Activated naive CD8-positive, alpha-beta T cell treated with anti-CD3 and anti-CD28 coated beads, Interleukin-2, amount 10 ng/mL, durations not matched to agents 7 days and 5 days (primary cell): ENCODE measurements at places on chromosomes 11 and 22.

GRCh38 chr11:35106595-35106994 is 32.4 kb upstream of the CD44 start:
- DNase-seq: no peak

DNA sequence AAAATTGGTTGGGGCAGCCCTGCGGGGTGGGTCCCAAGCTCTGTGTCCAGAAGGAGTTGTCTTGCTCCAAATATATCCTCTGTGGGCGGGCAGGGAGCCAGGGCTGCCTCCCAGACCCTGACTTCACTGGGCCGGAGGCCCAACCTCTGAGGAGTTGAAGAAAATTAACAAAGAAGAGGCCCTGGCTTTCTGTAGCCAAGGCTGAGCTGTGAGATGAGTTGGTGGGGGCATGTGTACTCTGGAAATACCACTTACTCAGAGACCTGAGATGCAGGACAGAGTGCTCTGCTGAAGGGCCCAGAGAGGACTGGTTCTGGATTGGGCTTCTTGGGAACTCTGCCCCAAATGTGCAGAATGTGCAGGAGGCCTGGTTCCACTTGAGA is 96.3 kb downstream of the SWAP70 start:
- no peak for DNase-seq

GRCh38 chr11:61061081-61061826 is 41.0 kb upstream of the CD5 start:
- DNase-seq: peak; percentile 53

DNA sequence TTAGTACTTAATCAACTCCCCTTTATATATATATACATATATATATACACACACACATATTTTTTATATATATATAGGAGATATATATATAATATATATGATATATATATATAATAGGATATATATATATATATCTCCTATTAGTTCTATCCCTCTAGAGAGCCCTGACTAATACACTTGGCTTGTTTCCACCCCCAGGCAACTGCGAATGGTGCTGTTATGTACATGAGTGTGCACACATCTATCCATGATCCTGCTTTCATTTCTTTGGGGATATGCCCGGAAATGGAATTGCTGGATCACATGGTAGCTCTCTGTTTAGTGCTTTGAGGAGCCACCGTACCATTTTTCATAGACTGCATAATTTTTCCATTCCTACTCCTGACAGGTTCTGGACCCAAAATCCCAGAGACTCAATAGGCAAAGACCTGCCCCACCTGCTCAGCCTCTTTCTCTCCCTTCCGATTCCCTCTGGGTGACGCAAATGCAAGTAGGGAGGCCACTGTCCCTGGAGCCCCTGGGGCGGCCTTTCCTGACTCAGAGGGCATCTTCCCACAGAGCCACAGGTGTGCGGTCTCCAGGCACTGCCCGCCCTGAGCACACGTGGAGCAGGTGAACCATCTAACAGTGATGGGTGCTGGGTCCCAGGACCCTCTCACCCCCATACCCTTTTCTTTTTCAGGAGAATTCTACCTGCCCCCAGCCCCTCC is 12.0 kb downstream of the FGF3 start:
- no peak for DNase-seq

GRCh38 chr11:123576501-123576900 is 77.9 kb downstream of the SCN3B start:
- DNase-seq: no peak

GRCh38 chr22:30212363-30212995 is 34.1 kb downstream of the LIF start:
- DNase-seq: no peak

- no peak for DNase-seq
These were observed 15.8 kb downstream of the RAB36 start for GRCh38 chr22:23161029-23161428.

DNA sequence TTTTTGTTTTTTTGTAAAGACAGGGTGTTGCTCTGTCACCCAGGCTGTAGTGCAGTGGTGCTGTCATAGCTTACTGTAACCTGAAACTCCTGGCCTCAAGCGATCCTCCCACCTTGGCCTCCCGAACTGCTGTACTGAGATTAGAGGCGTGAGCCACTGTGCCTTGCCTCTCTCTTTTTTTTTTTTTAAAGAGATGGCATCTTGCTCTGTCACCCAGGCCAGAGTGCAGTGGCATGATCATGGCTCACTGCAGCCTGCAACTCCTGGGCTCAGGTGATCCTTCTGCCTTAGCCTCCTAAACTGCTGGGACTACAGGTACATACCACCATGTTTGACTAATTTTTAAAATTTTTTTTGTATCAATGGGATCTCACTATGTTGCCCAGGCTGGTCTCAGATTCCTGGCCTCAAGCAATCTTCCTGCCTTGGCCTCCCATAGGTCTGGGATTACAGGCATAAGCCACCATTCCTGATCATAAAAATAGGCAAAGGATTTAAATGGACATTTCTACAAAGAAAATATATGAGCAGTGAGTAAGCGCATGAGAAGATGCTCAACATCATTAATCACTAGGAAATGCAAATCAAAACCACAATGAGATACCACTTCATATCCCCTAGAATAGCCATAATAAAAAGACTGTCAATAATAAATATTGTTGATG is 17.3 kb upstream of the CLNS1A start:
- no peak for DNase-seq

DNA sequence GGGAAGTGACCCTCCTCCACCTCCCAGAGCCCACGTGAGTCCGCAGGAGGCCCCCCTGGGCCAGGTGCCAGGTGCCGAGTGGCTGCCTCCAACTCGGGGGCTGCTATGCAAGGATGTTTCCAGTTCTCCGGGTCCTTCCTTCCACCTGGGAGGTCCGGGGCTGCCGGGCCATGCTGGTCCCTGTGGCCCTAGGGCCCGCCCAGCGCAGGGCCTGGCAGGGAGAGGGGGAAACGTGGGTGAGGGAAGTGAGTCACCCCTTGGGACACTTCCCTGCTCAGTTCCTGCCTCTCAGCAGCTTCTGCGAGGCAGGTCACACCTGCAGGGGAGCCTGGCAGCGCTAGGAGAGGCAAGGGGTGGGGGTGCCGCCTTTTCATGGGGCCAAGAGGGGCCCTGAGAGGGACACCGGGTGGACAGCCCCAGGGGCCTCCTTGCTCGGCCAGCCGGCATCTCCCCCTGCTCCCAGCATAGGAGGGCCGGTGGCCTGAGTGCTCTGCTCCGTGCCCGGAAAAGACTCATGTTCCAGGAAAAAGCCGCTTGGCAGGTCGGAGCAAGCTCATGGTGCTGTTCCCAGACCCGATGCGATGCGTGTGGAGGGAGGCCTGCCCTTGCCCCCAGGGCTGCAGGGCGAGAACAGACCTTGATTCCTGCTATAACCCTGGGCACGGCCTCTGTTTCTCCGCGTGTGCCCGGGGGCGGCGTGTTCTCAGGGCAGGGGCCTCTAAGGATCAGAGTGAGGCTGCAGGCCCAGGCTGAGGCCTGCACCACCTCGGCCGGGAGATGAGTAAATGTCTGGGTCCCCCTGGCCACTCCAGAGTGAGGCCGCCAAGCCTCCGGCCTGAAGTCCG is 30.3 kb upstream of the WNT7B start:
- DNase-seq: peak; percentile 37

- DNase-seq: no peak
These were observed 9.2 kb downstream of the THAP7 start for GRCh38 chr22:20992456-20993303.

DNA sequence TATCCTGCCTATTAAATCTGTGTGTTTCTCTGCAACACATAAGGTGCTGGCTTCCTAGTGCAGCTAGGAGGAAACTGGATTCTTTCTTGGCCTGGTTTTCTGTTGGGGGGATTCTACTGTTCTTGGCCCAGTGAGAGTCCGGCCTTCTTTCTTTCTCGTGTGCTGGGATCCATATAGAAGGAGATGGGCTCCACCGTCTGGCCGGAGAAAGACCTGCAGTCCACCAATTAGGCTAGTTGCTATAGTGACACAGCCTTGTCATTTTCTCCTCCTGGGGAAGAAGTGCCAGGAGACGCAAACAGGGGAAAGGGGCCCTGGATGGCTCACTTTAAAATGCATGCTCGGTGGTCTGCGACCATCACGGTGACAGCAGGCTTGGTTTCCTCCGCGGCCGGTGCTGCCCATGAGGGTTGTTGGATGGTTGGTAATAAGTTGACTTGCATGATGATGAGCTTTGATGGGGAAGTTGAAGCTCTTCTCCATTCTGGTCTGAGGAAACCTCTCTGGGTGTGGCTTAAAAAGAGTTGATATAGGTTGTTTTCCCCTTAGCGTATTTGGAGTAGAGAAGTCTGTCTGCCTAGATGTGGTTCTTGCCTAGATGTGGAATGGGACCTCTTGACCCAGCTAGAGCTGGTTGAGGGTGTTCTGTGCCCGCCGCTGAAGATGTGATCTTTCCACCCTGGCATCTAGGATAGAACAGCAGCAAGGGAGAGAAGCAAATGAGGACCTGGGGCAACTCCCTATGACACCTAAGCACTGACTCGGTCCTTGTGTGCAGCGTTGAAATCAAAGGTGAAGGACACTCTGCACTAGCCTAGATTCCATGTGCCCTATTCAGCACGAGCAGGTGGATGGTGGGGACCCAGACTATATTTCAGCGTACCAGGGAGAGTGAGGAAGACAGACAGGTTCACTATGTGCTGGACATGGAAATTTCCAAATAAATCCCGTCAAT is 1335.0 kb downstream of the BRD1 start:
- DNase-seq: peak; percentile 45

DNA sequence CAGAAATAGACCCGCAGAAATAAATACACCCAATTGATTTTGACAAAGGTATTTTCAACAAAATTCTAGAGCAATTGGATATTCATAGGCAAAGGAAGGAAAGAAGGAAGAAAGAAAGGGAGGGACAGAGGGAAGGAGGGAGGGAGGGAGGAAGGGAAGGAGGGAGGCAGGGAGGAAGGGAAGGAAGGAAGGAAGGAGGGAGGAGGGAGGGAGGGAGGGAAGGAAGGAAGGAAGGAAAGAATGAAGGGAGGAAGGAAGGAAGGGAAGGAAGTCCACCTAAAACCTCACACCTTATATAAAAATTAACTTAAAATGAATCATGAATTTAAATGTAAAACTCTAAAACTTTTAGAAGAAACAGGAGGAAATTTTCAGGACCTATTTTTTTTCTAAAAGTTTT is 94.2 kb upstream of the USP47 start:
- DNase-seq: no peak

GRCh38 chr11:125701858-125702621 is 21.4 kb upstream of the ACRV1 start:
- DNase-seq: no peak

- DNase-seq: no peak
These were observed 15.3 kb downstream of the FAM168A start for GRCh38 chr11:73582653-73583052.

DNA sequence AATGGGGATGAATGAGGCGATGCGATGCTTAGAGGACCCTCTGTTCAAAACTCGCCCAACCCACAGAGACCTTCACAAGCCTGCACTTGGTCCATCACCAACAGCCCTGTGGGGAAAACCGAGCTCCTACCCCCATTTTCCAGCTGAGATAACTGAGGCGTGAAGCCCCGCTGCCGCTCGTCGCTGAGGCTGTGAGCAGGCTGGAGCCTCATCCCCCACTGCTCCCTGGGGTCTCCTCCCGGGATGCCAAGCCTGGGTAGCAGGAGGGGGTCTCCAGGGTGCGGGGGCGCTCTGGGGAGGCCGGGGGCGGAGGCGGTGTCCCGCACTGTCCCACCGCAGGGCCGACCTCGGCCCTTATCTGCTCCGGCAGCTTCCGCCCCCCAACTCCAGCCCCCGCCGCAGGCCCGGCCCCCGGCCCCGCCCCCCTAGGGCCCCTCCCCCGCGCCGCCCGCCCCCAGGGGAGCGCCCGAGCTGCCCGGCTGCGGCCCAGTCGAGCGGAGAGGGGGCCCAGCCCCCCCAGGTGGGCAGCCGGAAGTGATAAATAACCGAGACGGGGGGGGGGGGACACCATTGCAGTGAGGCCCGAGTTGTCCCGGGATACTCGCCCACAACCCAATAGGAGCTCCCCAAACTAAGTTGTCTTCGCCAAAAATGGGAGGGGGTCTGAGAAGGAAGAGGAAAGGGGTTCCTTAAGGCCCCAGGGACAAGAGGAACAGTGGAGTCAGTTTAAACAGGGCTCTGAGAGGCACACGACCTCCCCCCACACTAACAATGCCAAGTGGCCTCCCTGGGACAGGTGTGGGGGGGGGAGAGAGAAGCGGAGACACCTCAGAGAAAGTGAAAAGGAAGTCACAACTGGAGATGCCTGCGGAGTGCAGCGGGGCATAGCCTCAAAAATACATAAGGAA is 8.3 kb upstream of the SLC39A13 start:
- peak; percentile 61 for DNase-seq

DNA sequence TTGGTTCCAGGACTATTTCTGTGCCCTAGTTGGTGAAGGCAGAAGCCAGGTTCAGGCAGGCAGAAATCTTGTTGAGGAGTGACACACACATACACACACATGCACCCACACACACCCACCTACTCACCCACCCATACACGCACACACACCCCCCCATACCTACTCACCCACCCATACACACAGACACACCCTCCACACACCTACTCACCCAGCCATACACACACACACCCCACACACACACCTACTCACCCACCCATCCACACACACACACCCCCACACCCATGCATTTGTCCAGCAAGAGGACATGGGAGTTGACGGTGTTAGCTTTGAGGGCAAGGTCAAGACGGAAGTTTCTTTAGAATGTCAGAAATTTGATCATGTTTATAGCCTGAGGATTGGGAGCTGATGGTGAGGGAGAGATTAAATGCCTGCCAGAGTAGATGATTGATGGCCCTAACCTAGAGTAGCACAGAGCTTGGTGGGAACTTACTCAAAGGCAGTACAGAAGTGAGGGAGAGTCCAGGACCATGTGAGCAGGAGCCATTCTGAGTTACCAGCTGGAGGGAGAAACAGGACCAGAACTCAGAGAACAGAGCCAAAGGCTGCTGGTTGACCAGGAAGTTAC is 68.9 kb downstream of the CYB5R2 start:
- DNase-seq: no peak

GRCh38 chr11:118223992-118224391 is 819 bp downstream of the JAML start:
- DNase-seq: no peak

GRCh38 chr11:44139565-44140330 is 44.3 kb downstream of the EXT2 start:
- no peak for DNase-seq

GRCh38 chr22:35552196-35552842 is 11.7 kb downstream of the RASD2 start:
- DNase-seq: peak; percentile 87

GRCh38 chr22:46280999-46281623 is 13.3 kb downstream of the TTC38 start:
- DNase-seq: no peak

DNA sequence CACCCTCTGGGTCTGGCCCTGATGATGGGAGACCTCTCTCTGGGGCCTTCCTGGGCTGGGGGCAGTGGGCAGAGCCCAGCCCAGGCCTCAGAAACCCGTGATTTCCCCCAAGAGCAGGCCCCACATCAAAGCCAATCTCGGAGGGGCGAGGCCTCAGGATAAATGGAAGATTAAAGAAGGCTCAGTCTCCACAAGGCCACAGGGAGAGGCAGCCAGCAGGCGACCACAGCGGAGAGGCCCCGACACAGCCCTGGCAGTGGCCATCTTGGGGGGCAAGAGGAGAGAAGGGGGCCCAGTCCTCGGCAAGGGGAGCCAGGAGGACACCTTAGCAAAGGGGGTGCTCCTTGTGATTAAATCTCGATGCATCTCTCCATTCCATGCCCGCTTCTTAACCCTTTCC is 12.5 kb upstream of the CREB3L1 start:
- no peak for DNase-seq

GRCh38 chr11:79525257-79525656 is 84.4 kb upstream of the TENM4 start:
- DNase-seq: no peak
